ENCODE measurements at places on chromosomes 6 and 20.

GRCh38 chr6:81373414-81373813, 379.1 kb downstream of the TENT5A start:
- DNase-seq: no peak

DNA sequence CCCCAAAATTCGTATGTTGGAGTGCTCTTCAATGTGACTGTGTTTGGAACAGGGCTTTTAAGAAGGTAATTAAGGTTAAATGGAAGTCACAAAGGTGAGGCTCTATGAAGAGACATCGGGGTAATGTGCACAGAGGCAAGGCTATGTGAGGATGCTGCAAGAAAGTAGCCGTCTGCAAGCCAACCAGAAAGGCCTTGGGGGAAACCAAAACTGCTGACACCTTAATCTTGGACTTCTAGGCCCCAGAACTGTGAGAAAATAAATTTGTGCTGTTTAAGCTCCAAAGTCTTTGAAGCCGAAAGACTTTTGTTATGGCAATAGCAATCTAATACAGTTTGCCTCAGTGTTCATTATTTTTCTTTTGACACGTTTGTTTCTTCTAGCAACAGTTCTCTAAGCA, 2.4 kb upstream of the IRAK1BP1 start:
- DNase-seq: no peak

DNA sequence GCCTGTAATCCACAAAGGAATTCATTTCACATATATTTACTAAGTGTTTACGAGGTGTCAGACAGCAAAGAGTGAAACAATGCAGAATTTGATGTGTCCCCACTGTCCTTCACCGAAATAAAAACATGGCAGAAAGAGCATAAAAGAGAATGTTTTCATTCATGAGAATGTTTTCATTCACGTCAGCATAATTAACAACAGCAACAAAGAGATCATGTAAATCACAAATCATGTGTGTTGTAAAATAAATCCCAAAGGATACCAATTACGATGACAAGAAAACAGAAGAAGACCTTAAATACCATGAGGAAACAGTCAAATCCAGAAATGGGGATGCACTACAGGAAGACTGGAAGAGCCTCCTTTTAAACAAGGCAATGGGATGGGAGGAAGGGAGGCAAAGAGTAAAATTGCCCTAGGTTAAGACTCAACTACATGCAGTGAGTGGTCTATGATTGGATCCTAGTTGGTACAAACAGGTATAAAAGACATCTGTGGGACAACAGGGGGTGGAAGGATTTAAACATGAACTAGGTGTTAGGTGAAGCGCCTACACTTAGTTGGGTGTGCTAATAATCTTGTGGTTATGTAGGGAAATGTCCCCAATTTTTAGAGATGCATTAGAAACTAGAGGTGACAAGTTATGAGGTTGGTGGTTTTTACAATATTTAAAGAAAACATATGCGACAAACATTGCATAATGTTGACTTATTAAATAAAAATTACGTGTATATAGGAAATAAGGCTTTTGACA, 1.5 kb downstream of the ZSCAN31 start:
- DNase-seq: no peak

- no peak for DNase-seq
Observed at GRCh38 chr6:45351076-45351475, 22.9 kb downstream of the RUNX2 start.

DNA sequence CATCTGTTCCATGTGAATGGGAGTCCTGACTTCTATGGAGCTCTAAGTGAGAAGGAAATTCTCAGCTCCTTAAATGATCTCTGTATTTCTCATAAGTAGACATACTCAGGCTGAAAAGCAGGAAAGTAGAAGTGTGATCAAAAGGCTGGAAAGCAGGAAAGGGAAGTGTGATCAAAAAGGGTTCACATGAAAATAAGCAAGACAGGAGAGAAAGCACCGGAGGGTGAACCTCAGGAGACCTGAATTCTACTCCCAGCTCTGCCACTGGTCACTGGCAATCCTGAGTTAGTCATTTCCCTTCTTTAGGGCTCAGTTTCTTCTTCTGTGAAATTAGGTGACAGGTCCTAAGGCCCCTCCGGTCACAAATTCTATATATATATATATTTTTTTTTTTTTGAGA, 55.5 kb upstream of the TRERF1 start:
- DNase-seq: no peak

DNA sequence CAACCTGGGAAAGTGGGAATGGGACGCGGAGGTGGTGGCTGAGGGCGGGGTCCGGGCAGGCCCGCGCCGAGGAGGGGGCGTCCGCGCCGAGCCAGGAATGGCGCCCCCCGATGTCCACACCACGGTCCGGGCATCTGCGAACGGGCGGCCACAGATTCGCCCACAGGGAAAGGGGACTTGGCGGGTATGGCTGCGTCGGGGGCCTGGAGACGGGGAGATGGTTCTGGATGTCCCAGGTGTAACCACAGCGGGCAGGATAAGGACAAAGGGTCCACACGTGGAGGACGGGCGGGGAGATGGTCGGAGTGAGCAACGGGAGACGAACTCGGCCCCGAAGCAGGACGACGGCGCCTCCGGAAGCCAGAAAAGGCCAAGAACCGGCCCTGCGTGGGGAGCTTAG, 124.6 kb downstream of the WDR27 start:
- no peak for DNase-seq

DNA sequence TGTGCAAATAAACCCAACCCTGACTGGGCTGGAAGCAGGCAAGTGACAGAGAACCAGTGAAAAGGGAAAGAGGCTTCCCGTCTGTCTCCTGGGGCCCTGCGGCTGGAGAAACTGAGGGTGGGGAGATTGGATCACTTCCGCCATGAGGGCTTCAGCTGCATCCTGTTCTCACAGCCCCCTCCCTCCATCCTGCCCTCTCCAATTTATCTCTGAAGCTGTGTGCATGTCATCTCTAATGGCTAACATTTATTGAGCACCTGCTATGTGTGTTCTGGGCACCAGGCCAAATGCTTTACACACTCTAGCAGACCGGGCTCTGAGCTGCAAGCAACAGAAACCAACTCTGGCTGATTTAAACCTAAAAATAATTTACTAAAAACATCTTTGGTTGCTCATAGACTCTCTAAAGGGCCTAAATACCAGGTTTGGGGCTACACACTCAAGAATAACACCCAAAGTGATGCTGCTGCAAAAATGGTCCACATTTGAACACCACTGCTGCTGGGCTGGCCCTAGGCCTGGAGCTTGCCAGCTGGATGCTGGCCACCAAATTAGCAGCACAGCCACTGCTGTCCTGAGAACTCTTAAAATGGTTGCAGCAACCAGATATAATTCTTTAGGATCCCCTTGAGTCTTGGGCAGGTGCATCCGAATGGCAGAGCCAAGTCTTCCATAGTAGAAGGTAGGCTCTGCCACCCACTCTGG, 123.6 kb upstream of the LRFN2 start:
- peak; percentile 15 for DNase-seq

DNA sequence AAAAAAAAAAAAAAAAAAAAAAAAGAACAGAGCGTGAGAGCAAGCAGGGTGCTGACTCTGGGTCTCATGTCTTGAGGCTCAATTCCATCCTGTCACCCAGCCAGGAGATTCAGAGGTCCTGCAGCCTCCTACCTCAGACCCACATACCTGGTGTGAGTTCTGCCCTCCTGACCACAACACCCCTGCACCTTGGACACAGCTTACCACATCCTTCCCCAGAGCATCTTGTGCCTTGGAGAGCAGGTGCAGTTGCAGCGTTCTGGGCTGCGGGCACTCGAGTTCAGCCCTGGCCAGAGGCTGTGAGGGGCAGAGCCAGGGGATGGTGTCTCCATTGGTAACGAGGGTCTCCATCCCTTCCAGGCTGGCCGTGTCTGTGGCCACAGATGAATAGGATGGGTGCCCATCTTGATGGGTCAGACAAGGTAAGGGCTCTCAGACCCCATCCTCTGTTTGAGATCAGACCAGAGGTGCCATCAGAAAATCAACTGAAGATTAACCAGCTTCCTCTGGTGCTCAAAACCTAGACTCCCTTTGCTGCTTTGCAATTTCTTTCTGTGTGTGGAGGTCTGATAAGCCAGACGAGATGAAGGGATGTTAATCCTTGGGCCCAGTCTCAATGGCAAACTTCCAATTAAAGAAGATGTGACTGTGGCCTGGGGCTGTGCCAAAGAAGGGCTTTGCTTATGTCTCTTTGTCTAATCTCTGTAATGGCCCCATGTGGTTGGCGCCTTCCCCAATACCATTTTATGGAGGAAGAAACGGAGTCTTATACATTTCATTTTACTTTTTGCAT, 14.7 kb upstream of the ZNF831 start:
- no peak for DNase-seq

- peak; percentile 31 for DNase-seq
Observed at GRCh38 chr6:158009114-158009891, 27.6 kb downstream of the SYNJ2 start.

DNA sequence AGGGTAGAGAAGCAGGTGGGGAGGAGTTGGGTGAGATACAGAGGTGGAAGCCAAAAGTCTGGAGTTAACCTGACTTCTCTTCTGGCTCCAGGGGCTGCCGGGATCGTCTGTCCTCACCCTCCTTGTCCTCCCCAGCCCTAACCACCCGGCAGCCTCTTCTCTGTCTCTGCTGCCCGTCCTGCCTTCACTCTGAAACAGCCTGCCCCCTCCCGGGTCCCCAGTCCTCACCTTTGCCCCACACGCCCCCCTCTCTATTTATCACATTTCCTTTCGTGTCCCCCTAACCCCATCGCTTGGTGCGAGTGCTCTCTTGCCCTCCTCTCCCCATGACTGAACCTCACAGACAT, 5.7 kb downstream of the RING1 start:
- DNase-seq: no peak

- no peak for DNase-seq
Observed at GRCh38 chr6:53752856-53753255, 41.9 kb upstream of the LRRC1 start.

GRCh38 chr6:71887006-71887743, 825 bp downstream of the RIMS1 start:
- DNase-seq: peak; percentile 63

- no peak for DNase-seq
Observed at GRCh38 chr6:38554700-38555413, 84.9 kb downstream of the BTBD9 start.

GRCh38 chr6:4965562-4966389, 38.1 kb downstream of the RPP40 start:
- DNase-seq: no peak

- DNase-seq: no peak
Observed at GRCh38 chr20:13028673-13029072, 19.9 kb downstream of the SPTLC3 start.

GRCh38 chr6:100665041-100665380, 200.3 kb upstream of the SIM1 start:
- no peak for DNase-seq

All from NCI-H1417 (cell line).